ENCODE measurements at places on chromosomes 2 and 18.

DNA sequence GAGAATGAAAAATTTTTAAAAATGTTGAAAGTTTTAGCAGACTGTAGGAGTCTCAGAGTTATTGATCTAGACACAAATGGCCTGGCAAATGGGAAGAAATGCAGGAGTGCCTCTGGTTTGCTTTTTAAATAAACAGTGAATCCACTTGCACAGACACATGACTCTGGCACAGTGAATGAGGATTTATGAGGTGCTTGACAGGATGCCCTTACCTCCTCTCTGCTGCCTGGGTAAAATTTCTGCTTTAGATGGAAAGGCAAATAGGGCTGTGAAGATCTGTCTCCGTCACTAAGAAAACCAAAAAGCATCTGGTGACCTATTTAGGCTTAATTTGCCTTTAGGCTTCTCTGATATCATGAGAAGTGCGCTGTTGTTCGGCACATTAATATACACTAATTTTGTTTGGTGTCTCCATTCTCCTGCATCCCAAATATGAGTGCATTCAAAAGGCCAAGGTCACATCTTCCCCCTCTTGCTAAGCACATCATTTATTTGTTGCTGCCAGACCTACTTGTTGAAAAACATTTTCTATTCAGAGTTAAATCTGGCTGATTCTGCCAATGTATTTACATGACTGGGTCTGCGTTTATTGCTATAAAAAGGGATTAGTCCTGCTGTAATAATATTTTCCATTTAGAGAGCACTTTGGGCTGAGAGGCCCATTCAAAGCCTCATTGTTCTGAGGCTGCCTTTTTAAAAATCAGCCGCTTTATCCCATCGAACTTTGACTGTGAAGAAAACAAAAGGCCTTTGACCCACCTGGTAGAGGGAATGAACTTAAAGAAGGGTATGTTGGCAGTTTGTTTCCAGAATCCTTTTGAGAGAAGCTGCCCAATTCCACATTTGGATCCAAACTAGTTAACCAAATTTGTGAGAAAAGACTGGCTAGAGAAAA, 94.9 kb downstream of the RNF152 start:
- no peak overlapping the region for H3K4me3 ChIP-seq
- no peak for DNase-seq
- no peaks in the 10 kb centered on the region for H3K36me3 ChIP-seq

DNA sequence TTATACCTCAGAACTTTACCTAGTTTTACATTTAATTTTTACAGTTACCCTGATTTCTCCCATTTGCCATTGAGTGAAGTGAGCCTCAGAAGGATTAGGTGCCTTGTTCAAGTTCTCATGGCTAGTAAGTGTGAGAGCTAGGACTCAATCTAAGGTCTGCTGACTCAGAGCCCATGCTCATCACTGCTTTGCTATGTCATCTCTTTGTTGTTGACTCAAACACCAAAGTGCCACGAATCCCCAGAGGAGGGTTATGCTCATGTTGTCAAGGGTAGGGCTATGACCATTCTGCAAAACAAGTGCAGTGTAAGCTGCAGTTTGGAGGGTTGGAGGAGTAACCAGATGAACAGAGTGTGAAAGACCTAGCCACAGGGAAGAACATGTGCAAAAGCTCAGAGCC, 185.4 kb upstream of the SKOR2 start:
- no peak overlapping the region for H3K27ac ChIP-seq
- no peaks in the 10 kb centered on the region for H3K36me3 ChIP-seq
- no peak for DNase-seq
- H3K27me3 ChIP-seq = peaks cover 56% of the 10 kb centered on the region
- no peaks in the 10 kb centered on the region for H3K4me1 ChIP-seq

DNA sequence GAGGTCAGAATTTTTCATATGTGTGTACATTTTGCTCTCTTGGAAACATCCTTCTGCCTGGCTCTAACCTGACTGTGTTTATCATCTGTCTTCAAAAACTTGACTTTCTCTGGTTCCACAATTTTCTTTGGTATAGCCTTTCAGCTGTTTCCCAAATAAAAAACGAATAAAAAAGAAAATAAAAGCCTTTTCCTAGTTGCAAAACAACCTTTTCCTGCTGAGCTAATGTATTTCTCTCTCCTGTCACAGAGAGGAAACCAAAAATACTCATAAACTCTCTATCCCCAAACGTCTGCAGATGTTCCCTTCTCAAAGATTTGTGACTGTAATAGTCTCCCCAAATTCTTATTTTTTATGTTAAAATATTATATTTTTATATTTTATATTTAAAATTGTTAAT, 505.3 kb upstream of the SLC39A10 start:
- no peak overlapping the region for H3K27ac ChIP-seq
- DNase-seq = no peak
- H3K27me3 ChIP-seq = no peaks in the 10 kb centered on the region
- H3K4me3 ChIP-seq = no peak overlapping the region
- H3K4me1 ChIP-seq = no peaks in the 10 kb centered on the region

- peaks cover 2% of the 10 kb centered on the region for H3K27me3 ChIP-seq
- no peak overlapping the region for H3K4me3 ChIP-seq
- no peak overlapping the region for H3K27ac ChIP-seq
- peaks cover 4% of the 10 kb centered on the region for H3K4me1 ChIP-seq
- no peaks in the 10 kb centered on the region for H3K36me3 ChIP-seq
These were observed 4.5 kb downstream of the INPP5D start for GRCh38 chr2:233064530-233065199.

DNA sequence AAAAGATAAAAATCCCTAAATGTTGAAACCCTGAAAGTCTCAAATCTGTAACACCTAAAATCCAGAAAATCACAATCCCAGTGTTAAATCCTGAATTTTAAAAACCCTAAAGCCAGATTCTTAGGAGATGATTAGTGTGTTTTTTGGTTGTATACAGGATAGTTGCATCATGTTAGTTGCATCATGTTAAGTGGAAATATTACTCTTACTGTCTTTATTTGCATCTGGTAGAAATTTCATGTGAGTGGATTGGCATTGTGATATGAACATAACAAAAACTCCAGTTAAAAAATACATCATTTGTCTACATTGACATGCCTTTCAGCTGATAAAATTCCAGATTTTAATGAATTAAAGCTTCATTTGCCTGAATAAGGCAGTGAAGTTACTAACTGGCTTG, 683.1 kb upstream of the ACVR2A start:
- no peaks in the 10 kb centered on the region for H3K4me1 ChIP-seq
- no peaks in the 10 kb centered on the region for H3K36me3 ChIP-seq
- H3K27ac ChIP-seq = no peak overlapping the region
- DNase-seq = no peak
- no peak overlapping the region for H3K4me3 ChIP-seq

DNA sequence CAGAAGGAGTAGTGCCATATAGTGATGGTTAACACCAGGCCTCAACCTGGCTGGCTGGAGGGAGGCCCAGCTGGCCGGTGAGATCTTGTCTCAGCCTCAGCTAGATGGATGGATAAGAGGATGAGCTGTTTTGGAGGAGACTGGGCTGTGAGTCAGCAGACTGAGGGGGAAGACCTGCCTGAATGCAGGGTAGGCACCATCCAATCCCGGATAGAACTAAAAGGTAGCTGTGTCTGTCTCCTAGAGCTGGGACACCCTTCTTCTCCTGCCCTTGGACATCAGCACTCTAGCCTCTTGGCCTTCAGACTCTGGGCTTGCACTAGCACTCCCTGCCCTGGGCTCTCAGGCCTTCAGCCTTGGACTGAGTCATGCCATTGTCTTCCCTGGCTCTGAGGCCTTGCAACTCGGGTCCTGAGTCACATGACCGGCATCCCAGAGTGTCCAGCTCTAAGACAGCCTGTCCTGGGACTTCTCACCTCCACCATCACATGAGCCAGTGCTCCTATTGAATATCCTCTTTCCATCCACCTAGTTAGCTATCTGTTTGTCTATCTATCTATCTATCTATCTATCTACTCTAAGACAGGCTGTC, 131.3 kb downstream of the TPO start:
- H3K4me3 ChIP-seq = no peak overlapping the region
- H3K4me1 ChIP-seq = peaks cover 20% of the 10 kb centered on the region
- H3K27me3 ChIP-seq = peaks cover 28% of the 10 kb centered on the region
- no peak overlapping the region for H3K27ac ChIP-seq

GRCh38 chr18:79476918-79477571, 81.3 kb downstream of the NFATC1 start:
- no peaks in the 10 kb centered on the region for H3K36me3 ChIP-seq
- H3K4me1 ChIP-seq = peaks cover 5% of the 10 kb centered on the region
- H3K27ac ChIP-seq = no peak overlapping the region
- H3K27me3 ChIP-seq = no peaks in the 10 kb centered on the region
- no peak overlapping the region for H3K4me3 ChIP-seq
- DNase-seq = no peak

GRCh38 chr2:11506611-11506969, 27.3 kb upstream of the GREB1 start:
- H3K4me3 ChIP-seq = no peak overlapping the region
- no peaks in the 10 kb centered on the region for H3K27me3 ChIP-seq
- H3K4me1 ChIP-seq = peaks cover 21% of the 10 kb centered on the region
- DNase-seq = no peak

- no peak overlapping the region for H3K27ac ChIP-seq
- H3K36me3 ChIP-seq = peaks cover 21% of the 10 kb centered on the region
- H3K4me3 ChIP-seq = no peak overlapping the region
- DNase-seq = no peak
These were observed 53.8 kb downstream of the EFEMP1 start for GRCh38 chr2:55869637-55870325.

DNA sequence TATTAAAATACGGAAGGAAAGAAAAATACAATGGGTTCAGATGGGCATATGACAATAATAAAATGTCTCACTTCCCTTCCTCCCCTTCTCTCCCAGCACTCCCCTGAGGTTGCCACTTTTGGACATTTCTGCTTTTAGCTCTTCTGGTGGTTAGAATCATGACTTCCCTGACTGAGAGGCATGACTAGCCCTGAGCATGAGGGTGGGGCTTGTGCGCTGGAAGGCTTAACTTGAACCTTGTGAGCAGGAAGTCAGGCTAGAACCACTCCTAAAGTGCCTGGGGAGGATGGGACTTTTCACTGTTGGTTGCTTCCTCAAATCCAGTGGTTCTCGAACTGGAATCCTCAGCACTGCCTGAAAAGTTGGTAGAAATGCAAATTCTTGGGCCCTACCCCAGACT, 19.7 kb upstream of the ARHGAP25 start:
- DNase-seq = no peak
- H3K4me1 ChIP-seq = peaks cover under 1% of the 10 kb centered on the region
- H3K27me3 ChIP-seq = peaks cover 12% of the 10 kb centered on the region
- H3K27ac ChIP-seq = no peak overlapping the region

DNA sequence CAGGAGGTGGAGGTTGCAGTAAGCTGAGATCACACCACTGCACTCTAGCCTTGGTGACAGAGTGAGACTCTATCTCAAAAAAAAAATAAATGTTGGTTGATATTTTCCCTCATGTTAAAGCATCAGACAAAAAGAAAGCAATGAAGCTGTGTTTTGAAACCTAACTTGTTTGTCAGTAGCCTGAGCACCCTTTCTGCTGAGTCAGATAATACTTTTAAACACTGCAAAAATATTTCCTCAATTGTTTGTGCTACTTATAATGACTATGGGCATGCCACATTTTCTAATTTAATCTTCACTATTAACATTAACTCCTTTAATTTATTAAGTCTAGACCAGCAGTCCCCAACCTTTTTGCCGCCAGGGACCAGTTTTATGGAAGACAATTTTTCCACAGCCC, 236.3 kb upstream of the AGAP1 start:
- DNase-seq = no peak
- no peaks in the 10 kb centered on the region for H3K36me3 ChIP-seq
- H3K27me3 ChIP-seq = no peaks in the 10 kb centered on the region
- H3K27ac ChIP-seq = no peak overlapping the region
- H3K4me3 ChIP-seq = no peak overlapping the region
- no peaks in the 10 kb centered on the region for H3K4me1 ChIP-seq

- peak overlapping the region; percentile 14 for H3K27ac ChIP-seq
- no peak overlapping the region for H3K4me3 ChIP-seq
- no peak for DNase-seq
- H3K27me3 ChIP-seq = no peaks in the 10 kb centered on the region
- no peaks in the 10 kb centered on the region for H3K4me1 ChIP-seq
These were observed 137.9 kb downstream of the ATAD2B start for GRCh38 chr2:23789012-23789411.

DNA sequence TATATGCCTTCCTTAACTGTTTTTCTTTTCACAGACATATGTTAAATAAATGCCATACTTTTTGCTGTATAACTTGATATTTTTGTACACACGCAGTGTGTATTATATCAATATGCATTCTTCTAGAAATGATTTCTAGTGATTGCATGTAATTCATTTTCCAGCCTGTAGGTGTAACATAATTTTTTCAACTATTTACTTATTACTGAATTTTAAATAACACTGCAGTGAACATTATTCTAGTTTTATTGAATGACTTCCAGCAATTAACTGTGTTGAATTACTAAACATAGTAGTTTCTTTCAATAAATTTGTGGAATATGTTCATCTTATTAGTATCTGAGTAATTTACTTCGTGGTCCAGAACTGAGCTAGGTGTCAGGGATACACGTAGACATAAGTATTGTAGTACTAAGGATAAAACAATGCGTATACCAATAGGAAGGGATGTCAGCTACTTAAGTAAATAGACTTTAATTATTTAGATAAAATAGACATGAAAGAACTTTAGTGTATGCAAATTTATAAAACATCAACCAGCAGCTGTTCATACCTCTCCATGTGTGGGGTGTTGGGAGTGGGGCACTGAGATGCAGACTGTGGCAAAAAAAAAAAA, 28.0 kb downstream of the TANC1 start:
- H3K27me3 ChIP-seq = no peaks in the 10 kb centered on the region
- no peak overlapping the region for H3K4me3 ChIP-seq
- peaks cover 7% of the 10 kb centered on the region for H3K36me3 ChIP-seq
- peaks cover 45% of the 10 kb centered on the region for H3K4me1 ChIP-seq
- no peak for DNase-seq

- peaks cover 6% of the 10 kb centered on the region for H3K36me3 ChIP-seq
- no peak overlapping the region for H3K27ac ChIP-seq
- no peak for DNase-seq
- H3K4me1 ChIP-seq = no peaks in the 10 kb centered on the region
These were observed 27.6 kb downstream of the C2orf76 start for GRCh38 chr2:119338826-119339561.

- H3K4me3 ChIP-seq = no peak overlapping the region
- peaks cover 3% of the 10 kb centered on the region for H3K4me1 ChIP-seq
- no peak for DNase-seq
- H3K36me3 ChIP-seq = no peaks in the 10 kb centered on the region
- no peak overlapping the region for H3K27ac ChIP-seq
These were observed 501.7 kb upstream of the TCF4 start for GRCh38 chr18:56089612-56090258.

DNA sequence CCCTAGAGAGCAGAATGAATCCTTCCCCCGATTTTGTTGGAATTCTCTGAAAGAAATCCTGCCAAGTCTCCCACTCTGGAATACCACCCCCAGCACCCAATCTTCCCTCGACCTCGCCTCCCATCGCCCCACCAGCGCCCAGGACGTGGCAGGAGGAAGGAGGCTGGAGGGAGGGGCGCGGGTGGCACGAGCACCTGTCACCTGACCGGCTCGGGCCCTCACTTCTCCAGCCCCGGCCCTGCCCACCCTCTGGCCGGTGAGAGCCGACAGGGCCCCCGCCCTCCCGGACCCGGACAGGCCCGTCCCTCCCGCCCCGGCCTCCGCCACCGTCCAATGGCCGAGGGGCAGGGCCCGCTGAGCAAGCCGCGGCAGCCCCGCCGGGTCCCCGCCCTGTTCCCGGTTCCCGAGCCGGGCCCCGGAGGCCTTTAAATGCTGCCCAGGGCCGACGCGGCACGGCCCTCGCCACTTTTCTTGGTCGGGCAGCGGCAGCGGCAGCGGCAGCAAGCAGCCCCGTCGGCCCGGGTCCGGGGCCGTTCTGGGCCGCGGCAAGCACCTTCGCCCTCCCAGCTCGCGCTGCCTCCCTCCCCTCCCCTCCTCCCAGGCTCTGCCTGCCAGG, at the start of gene LGALSL:
Gene LGALSL, plus strand, starts transcription at position 393 of the 616 bp plus-strand sequence. CDS start 384 bp downstream, outside the sequence.
- peaks cover 17% of the 10 kb centered on the region for H3K4me1 ChIP-seq
- DNase-seq = peak; percentile 79
- no peaks in the 10 kb centered on the region for H3K27me3 ChIP-seq
- H3K4me3 ChIP-seq = peak within 1 kb of the TSS; percentile 95
- peaks cover 22% of the 10 kb centered on the region for H3K36me3 ChIP-seq

Measured in type B pancreatic cell (in vitro differentiated cells).